ENCODE measurements at places on chromosomes 2 and 18.

GRCh38 chr2:134099273-134099672, 154.6 kb upstream of the MGAT5 start:
- DNase-seq = no peak

DNA sequence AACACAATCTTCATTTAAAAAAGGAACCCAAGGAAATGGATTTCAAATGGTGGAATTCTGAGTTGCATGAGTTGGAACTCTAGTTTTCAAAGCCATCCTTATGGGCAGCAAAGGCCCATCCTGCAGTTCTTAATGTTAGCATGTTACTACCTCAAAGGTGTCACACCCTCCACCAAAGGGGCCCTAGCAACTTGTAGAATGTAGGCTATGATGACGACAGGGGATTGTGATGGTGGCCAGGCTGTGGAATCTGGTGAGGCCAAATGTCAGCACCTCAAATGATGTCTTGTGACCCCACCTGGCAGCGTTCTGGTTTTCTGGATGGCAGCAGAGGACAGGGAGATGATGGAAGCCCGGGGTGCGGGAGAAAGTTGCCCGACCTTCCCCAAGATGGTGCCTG, at the start of gene TMEM247:
TMEM247 (plus strand) TSS at position 301 of the 400 bp plus-strand sequence.
- no peak for DNase-seq

DNA sequence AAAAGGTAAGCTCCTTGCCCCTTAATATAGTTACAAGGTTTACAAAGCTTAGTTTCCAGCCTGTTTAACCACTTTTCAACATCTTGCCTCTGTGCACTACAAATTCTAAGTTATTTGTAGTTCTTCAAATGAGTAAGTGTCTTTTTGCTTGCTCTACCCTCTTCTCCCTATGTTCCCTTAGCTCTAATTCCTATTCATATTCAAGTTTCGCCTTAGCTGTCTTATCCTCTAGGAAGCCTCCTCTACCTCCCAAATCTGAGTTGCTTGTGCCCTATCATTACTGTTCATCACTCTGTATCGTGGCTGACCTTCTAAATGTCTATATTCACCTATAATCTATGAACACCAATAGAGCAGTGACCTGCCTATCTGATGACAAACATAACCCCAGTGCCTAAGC, 25.3 kb downstream of the NRXN1 start:
- no peak for DNase-seq

GRCh38 chr2:72325592-72326422, 178.1 kb upstream of the CYP26B1 start:
- DNase-seq = no peak

DNA sequence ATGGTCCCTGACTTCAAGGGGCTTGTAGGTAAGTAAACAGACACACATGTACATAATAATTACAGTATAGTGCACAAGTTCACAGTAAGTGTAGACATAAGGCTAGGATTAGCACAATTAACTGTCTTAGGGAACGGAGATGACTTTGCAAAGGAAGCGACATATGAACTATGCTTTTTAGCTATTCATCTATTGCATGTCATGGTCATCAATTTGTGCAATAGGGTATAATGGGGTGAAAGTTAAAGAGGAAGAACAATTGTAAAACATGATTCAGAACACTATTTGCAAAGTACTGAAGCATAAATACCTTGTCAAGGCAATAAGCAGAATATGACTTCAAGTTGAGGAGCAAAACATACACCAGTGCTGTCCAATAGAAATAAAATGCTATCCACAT, 112.3 kb upstream of the SLC8A1 start:
- DNase-seq = no peak

DNA sequence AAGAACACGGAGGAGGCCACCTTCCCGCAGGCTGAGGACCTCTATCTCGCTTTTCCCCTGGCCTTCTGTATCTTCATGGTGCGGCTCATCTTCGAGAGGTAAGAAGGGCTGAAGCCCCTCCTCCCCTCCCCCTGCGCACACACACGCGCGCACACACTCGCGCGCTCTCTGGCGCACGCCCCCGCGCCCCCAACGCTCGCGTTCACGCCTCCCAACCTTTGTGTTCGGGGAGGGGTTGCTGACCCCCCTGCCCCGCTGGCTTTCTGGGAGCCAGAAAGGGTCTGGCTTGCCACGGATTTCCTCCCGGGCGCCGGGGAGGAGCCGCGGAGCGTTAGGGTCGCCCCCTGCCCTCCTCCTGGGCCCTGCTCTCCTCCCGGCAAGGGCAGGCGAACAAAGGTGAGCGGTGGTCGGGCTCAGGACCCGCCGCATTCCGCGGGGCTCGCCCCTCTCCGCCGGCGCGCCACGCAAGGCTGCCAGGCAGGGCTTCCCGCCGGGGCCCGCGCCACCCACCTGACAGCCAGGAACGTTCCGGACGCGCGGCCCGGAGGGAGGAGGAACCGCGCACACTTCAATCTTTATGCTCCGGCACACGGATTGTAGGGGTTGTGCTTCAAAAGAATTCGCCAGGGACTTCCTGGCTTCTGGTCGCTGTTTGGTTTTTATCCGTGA, 583 bp downstream of the CERS6 start:
- DNase-seq = no peak

DNA sequence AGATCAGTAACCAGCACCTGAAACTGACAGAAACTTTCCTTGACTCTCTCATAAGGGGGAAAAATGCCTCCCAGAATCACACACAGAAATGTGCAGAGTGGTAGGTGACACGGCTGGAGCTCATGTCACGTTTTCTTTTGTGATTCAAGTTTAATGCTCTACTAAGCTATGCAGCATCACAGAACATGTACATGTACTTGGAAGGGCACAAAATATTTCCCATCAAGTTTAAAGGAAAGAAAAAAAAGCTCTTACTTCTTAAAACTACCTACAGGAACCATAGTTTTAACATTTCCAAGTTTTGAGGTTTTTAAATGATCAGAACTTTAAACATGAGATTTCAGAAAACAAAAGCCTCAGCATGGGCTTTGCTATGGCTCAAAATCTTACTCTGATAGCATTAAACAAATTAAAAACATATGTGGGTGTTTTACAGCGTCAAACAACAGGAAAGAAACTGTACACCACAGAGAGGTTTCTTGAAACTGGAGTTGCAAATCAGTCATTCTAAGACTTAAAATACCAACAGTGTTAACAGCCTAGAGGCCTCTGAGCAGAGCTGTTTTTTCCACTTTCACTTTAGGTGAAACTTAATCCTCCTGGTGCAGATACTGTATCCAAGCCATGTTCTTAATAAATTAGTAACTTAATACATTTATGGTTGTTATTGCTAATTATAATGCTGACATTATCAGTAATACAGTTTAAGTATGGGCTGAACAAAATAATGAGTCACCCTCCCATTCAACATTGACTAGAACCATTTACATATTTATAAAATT, 30.1 kb downstream of the MBP start:
- no peak for DNase-seq

- DNase-seq = no peak
These were observed 201.3 kb upstream of the OSR1 start for GRCh38 chr2:19559596-19560240.

GRCh38 chr18:61841706-61842105, 51.1 kb downstream of the RNF152 start:
- DNase-seq = peak; percentile 52

DNA sequence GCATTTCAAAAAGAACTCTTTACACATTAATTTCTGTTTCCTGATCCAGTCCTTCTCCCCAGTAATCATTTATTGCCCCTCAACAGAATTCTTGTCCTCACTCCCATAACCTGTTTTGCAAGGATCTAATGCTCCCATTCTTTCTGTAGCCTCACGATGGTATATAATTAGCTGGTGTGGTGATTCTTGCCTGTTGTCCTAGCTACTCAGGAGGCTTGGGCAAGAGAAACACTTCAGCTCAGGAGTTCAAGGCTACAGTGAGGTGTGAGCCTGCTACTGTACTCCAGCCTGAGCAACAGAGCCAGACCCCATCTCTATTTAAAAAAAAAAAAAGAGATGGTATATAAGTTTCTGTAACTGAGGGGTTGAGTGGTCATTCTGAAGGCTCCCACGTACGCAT, 7.7 kb upstream of the TRAPPC8 start:
- no peak for DNase-seq

DNA sequence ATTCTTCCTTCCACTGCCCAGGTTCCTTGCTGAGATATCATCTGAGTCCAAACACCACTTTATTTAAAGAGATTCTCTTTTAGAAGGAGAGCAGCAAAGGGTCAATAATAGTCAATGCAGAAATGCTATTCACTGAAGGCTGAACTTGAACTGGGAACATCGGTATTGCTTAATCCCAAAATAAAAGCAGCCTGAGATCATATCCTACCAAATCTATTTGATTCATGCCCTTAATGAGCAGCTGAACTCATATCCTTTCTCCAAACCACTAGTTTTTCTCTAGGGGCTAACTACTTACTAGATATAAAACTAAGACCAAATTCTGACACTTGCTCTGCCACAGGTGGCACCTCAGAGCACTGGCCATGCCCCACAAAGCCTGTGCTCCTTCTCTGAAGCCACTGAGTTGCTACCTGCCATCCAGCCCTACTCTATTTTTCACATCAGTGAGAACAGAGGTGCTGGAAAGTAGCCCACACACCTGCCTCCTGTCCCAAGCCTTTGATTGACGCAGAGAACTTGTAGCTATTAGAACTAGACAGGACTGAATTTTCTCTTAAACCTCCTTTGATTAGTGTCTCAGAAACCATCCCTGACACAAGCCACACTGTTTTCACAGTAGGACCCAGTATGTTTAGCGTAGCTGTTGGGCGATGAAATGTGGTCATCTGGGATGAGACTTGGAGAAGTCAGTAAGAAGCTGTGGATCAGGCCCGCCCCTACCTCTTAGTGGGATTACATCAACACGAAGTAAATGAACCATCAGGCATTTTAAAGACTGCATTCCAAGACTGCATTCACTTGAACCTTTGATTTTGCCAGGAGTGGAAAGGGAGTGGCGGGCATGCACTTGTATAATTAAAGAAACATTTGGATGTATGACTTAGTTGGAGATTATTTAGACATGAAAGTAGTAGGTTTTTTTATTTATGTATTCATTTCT, 124.3 kb downstream of the RBMS1 start:
- DNase-seq = no peak

DNA sequence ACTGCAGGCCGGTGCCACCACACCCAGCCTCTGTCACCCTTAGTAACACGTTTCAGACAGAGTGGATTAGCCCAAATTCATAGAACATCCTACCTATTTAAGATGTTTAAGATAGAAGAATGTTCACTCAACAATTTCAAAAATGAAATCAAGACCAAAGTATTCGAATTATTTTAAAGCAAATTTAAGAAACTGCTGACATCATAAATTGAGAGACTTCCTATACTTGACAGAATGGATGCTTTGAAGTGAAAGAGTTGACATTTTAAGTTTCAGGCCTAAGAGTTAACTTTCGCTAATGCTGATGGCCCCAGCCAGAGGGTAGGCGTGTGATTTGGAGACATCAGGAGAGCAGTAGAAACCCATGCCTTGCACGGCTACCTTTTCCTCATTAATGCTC, 271.9 kb downstream of the SS18 start:
- DNase-seq = no peak

DNA sequence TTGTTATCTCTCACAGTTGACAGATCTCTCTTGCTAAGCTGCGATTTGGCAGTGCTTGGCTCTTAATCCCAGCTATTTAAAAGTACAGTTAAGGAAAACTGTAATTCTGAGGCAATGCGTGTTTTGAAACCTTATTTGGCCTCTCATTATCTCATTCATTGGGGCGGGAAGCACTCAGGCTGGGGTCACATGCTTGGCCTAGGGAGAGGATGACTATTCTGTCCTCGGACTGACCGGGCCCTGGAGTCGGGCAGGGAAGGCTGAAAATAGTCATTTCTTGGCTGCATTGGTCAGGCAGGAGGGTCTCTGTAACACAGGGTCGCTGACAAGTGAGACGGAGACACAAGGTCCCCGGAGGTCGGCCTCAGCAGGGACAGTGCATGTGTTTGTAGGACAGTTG, 20.2 kb upstream of the EMILIN2 start:
- DNase-seq = no peak

GRCh38 chr2:174846218-174846617, 81.9 kb upstream of the CHRNA1 start:
- DNase-seq = peak; percentile 82

- DNase-seq = no peak
These were observed 62.3 kb upstream of the TMEM178A start for GRCh38 chr2:39603436-39603835.

- no peak for DNase-seq
These were observed 948 bp upstream of the GATA6 start for GRCh38 chr18:22168360-22168921.

- DNase-seq = no peak
These were observed 191.2 kb downstream of the LRRTM1 start for GRCh38 chr2:80113399-80113798.

DNA sequence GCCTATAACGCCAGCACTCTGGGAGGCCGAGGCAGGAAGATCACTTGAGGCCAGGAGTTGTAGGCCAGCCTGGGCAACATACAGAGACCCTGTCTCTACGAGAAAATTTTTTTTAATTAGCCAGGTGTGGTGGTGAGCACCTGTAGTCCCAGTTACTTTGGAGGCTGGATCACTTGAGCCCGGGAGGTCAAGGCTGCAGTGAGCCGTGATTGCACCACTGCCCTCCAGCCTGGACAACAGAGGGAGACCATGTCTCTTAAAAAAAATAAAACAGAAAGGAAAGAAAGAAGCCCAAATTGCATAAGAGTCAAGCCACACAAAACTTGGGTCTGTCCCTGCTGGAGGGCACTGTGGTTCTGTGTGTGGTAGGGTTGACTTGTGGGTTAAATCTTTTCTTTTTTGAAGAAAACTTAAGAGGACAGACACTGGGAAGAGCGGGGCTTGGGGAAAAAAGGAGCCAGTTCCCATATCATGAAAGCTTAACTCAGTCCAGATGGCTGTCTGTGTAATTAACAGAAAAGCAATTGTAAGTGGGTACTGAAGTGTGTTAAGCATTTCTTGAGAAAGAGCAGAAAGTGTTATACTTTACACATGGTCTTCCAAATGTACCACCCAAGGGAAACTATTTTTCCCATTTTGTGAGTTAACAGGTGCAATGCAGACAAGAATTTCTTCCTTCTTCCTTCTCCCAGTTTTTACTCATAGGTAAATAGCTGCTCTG, 115.1 kb downstream of the ALPK2 start:
- peak; percentile 62 for DNase-seq

- no peak for DNase-seq
These were observed 15.7 kb downstream of the FAM98A start for GRCh38 chr2:33583194-33583938.

DNA sequence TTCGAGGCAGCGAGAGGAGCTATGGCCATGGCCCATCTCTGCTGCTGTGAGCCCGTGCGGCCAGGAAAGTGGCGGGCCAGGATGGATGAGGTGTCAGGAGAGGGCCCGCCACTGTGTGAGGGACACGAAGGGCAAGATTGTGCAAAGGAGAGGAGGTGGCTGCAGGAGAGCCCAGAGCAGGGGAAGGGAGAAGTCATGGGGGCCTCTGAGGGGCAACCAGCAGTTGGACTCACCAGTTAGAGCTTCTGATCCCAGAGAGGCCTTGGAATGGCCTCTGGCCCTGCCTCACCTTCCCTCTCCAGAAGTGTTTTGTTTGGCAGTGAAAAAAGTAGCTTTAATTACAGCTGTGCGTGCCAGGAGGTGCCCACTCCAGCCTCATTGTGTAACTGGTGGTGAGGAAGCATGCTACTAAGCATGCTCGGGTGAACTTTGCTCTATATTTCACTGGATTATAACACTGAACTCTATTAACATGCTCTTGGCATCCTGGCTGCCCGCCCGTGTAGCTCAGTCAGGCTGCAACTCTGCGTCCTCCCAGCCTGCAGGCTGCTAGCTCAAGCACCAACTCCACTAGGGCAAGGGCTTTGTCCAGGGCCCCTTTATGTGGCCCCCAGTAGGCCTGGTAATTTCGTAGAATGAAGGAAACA, 34.2 kb downstream of the IMPA2 start:
- DNase-seq = no peak

- DNase-seq = no peak
These were observed 41.4 kb upstream of the RBMS1 start for GRCh38 chr2:160534996-160535395.

- DNase-seq = no peak
These were observed 246.6 kb upstream of the NCKAP5 start for GRCh38 chr2:133814890-133815289.
